NCI-H1436 treated with DMSO at 0.1 percent for 48 hours (cell line): ENCODE measurements at places on chromosomes 12 and 14.

DNA sequence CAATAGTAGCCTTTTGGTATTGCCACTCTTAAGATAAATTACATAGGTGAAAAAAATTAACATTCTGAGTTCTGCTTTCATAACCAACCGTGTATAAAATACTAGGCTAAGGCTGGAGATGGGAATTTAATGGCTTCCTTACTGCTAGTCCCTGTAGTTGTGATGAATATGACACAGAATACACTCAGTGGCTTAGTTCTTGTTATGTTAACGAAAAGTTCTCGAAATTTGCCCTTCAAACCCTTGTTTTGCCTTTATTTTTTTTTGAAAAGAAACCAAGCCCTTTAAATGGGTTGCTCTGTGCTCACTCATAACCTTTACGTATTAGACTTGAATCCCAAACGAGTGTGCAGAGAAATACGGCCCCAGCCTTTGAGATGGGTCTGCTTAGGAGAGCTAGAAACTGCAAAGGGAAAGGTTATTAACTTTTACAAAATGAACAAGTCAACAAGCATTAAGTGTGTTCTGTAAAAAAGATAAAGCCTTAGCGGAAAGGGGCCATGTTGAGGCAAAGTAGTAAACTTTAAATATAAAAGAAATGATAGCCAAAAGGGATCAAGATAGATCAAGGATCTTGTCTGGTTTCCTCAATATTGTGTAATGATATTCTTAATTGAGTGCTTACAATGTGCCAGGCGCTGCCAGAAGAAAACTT is 1.7 kb downstream of the NUDT4 start:
- no peak for DNase-seq

GRCh38 chr14:76208340-76208739 is 56.6 kb downstream of the GPATCH2L start:
- DNase-seq: no peak

GRCh38 chr12:69569236-69569635 is 16.0 kb upstream of the CCT2 start:
- no peak for DNase-seq

GRCh38 chr12:41437563-41437962 is 249.4 kb downstream of the PDZRN4 start:
- no peak for DNase-seq

DNA sequence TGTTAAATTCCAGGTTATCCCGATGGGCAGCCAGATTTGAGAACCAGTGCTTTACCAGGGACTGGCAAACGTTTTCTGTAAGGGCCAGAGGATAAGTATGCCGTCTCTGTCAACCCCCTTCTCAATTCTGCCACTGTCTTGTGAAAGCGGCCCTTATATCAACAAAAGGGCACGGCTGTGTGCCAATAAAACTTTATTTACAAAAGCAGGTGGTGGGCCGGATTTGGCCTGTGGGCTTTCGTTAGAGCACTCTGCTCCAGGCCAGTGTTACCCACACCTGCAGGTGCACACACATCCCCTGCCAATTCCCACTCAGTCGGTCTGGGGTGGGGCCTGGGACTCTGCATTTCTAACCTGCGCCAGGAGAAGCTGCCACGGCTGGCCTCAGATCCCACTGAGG is 111.2 kb downstream of the RFLNA start:
- no peak for DNase-seq

DNA sequence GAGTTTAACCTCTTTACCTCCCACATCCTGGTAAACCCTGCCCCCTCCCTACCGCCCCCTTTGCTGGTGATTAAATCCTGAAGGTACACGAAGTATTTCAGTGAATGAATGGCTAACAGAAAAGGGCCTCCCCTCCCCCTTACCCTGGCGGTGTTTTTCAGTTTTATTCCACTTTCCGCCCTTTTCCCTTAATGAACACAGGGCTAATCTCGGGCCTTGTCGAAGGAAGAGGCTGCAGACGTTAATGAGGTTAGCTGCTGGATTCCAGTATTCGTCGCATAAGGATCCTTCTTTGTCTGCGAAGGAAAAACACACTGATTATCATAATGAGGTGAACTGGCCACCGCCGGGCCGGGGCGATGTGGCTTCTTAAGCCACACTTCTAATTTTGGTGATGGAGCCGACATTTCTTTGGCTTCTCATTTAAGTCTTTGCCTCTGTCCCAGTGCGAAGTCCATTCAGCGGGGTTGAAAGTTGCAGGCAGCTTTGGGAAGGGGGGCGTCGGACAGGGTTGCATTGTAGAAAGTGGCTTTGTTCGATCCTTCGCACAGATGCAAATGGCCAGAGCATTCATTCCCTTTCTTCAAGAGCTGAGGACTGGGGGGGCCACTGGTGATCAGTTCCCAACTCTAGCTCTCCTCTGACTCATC is 6.5 kb downstream of the MEG3 start:
- DNase-seq: no peak

GRCh38 chr12:71645268-71645667 is 18.4 kb downstream of the ZFC3H1 start:
- no peak for DNase-seq

GRCh38 chr12:57720606-57721595 is 17.6 kb downstream of the AGAP2 start:
- no peak for DNase-seq

DNA sequence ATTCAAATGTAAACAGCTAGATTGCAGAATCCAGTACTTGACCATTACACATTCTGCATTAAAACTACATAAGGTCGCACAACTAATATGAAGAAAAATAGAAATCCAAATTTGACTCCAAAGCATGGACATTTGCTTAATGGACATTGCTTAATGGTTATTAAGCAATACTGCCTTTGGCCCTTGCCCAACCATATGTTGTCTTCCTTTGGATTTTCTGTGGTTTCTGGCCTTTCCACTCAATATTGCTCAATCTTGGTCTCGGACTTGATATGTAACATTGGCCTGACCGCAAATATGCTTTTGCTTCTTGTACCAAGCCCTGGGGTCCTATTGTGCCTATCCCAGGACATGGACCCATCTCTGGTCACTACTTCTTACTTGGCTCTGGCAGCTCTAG is 67.2 kb downstream of the PTPRR start:
- DNase-seq: no peak

DNA sequence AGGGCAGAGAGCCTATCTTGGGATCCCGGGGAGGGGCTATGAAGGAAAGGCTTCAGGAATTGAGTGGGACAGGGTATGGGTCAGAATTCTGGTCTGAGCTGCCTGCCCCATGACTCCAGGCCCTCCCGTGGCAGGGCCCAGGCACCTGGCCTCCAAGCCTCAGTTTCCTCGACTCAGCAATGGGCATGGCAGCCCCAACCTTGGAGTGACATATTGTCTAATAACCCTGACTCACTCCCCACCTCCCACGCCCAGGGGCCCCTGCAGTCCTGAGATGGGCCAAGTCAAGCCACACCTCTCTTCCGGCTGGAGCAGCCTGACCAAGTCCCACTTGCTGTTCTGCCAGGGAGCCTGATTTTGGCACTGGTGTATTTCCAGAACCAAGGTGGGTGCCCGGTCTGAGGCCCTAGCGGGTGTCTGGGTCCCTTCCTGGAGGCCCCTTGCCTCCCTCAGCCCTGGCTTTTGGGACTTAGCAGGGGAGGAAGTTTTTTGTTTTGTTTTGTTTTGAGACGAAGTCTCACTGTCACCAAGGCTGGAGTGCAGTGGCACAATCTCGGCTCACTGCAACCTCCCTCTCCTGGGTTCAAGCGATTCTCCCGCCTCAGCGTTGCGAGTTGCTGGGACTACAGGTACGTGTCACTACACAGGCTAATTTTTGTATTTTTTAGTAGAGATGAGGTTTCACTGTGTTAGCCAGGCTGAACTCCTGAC is 40.3 kb upstream of the RCOR1 start:
- no peak for DNase-seq

GRCh38 chr14:75242546-75243273 is 35.9 kb upstream of the FOS start:
- DNase-seq: peak; percentile 49

- no peak for DNase-seq
Measured at GRCh38 chr14:95489214-95490137, 27.0 kb downstream of the SYNE3 start.

GRCh38 chr12:112973818-112974231 is 4.5 kb upstream of the OAS2 start:
- DNase-seq: no peak

DNA sequence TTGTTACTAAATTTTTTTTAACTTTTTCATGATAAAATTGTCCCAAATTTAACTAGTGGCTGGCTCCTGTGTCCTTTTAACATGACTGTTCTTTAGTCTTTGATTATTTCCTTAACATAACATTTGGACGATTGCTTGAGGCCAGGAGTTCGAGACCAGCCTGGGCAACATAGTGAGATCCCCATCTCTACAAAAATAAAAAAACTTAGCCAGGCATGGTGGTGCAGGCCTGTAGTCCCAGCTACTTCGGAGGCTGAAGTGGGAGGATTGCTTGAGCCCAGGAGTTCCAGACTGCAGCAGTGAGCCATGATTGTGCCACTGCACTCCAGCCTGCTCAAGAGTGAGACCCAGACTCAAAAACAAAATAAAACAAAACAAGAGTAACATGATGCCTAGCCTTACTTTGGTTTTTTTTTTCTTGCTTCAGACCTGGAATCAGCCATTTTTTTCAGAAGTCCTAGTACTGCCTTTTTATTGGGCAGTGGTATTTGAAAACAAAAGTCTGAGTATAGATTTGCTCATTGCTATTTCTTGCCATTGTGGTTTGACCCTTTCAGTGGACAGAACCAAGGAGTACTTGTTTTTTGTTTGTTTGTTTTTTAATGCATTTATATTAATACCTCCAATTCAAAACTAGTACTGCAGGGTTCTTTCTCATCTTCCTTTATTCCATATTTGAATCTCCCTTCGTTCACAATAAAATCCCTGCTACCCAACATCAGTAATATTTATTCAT is 4.8 kb downstream of the TOGARAM1 start:
- DNase-seq: no peak
